ENCODE measurements at places on chromosomes 12 and 14. TPM values are rescaled to one million over a fixed set of nuclear protein-coding genes. Genes with fewer than 3 reads are reported as not detected.
A peak's percentile ranks its signal among the peaks of the same experiment; 100 is the strongest.

GRCh38 chr12:68334132-68334531 is 2.0 kb upstream of the MDM1 start:
- H3K27ac ChIP-seq = no peak overlapping the region
- no peak overlapping the region for H3K4me3 ChIP-seq
- H3K4me1 ChIP-seq = peaks cover 24% of the 10 kb centered on the region

DNA sequence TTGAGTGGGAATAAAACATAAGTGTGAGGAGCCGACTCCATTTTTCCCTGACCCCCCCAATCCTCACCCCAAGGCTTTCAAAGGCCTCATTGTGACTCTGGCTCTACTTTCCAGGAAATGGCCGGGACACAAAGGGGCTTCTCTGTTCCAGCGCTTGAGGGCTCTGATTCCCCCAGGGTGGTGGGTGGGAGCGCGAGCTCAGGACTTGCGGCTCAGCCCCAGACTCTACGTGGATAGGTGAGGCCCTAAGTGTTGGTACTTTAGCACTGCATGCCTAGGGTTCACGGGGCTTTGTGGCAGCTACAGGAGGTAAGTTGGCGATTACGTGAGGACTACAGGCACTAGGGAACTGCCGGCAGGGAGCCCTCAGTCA is 553 bp downstream of the CNPY2 start:
- H3K27ac ChIP-seq = peak overlapping the region; percentile 92
- H3K36me3 ChIP-seq = peaks cover 37% of the 10 kb centered on the region
- DNase-seq = peak; percentile 35
- peak overlapping the region; percentile 99 for H3K4me3 ChIP-seq
- no peaks in the 10 kb centered on the region for H3K27me3 ChIP-seq

DNA sequence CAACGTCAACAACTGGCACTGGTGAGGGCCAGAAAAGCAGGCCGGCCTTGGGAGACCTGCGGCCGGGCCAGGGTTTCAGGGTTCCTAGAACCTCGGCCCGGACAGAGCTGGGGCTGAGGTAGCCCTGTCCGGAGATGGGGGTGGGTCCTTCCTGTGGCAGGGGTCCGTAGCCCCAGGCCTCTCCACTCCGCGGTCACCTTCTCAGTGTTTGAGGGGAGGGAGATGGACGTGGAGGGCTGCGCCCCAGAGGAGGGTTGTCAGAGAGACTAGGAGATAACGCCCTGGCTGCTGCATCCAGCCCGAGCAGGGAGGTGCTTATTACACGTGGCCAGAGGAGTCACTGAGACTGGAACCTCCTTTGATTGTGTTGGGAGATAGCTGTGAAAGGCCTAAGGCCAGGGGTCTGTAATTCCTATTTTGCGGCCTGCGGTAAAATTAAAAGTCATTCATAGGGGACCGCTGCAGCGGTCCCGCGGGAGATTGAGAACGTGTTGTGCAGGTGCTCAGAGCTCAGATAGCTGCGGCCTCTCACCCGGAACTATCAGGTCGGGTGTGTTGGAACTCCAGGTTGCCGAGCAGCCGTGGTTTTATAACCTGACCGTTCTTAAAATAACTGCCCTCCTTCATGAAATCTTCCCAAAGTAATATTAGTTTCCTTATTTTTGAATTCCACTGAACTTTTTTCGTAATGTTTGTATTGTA is 507 bp downstream of the AHSA1 start:
- H3K4me3 ChIP-seq = peak overlapping the region; percentile 80
- H3K27me3 ChIP-seq = no peaks in the 10 kb centered on the region
- H3K36me3 ChIP-seq = peaks cover 37% of the 10 kb centered on the region
- DNase-seq = peak; percentile 65

DNA sequence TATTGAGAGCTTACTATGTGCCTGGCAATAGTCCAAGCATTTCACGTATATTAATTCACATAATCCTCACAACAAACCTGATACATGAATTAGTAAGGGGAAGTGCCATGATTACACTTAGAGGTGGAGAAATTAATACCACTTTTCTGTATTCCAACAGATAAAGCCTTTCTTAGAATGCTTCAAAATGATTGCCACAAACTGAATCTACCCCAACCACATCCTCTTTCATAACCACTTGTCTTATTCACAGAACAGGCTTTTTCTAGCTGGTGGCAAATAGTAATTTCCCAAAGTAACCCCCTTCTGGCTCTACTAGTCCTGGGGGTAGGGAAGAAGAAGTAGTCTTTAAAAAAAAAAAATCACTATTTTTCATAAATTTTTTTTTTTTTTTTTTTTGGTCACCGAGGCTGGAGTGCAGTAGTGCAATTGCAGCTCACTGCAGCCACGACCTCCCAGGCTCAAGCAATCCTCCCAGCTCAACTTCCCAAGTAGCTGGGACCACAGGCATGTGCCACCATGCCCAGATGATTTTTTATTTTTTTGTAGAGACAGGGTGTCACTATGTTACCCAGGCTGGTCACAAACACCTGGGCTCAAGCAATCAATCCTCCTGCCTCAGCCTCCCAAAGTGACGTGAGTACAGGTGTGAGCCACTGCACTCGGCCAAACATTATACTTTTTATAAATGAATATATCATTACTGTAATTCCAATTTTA is 59.0 kb upstream of the ARID2 start:
- H3K27me3 ChIP-seq = no peaks in the 10 kb centered on the region
- no peak overlapping the region for H3K4me3 ChIP-seq
- no peak for DNase-seq

The KRAS gene
- polyA plus RNA-seq = 101 TPM

DNA sequence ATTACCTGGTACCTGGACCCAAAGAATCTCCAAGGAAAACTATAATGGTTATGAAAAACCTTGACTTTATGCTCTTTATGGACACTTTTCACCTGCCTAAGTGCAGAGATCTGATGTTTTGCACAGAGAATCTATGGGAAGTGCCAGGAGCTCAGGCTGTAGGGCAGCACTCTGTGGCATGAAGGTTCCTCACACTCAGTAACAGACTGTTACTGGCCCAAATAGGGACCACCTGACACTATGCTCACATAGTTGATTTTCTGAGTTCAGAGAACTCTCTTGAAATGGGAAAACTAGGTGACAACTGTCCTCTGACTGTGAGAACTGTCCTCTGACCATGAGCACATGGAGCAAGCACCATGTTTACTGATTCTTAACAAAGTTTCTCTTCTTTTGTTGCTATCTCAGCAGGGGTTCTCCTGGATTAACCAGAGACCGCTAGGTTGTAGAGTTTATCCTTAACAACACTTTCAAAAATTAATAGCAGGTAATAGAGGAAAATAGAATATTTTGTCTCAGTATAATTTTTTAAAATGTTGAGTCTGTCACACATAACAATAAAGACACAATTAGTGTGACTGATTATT is 101.6 kb downstream of the STXBP6 start:
- no peaks in the 10 kb centered on the region for H3K36me3 ChIP-seq
- H3K27ac ChIP-seq = no peak overlapping the region
- H3K4me1 ChIP-seq = peaks cover 27% of the 10 kb centered on the region
- no peaks in the 10 kb centered on the region for H3K27me3 ChIP-seq
- no peak overlapping the region for H3K4me3 ChIP-seq
- DNase-seq = peak; percentile 55

DNA sequence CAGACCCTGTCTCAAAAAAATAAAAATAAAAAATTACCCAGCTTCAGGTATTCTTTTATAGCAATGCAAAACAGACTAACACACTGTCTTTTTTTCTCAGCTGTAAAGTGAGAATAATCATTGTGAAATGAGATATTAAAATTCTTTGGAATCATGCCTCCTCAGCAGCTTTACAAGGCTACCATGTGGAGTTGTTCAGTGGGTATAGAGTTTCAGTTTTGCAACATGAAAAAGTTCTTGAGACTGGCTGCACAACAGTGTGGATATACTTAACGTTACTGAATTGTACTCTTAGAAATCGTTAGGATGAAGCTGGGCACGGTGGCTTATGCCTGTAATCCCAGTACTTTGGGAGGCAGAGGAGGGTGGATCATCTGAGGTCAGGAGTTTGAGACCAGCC is 15.7 kb upstream of the MAPKAPK5 start:
- no peak for DNase-seq
- no peaks in the 10 kb centered on the region for H3K27me3 ChIP-seq
- H3K27ac ChIP-seq = no peak overlapping the region
- H3K4me1 ChIP-seq = no peaks in the 10 kb centered on the region
- H3K4me3 ChIP-seq = no peak overlapping the region

DNA sequence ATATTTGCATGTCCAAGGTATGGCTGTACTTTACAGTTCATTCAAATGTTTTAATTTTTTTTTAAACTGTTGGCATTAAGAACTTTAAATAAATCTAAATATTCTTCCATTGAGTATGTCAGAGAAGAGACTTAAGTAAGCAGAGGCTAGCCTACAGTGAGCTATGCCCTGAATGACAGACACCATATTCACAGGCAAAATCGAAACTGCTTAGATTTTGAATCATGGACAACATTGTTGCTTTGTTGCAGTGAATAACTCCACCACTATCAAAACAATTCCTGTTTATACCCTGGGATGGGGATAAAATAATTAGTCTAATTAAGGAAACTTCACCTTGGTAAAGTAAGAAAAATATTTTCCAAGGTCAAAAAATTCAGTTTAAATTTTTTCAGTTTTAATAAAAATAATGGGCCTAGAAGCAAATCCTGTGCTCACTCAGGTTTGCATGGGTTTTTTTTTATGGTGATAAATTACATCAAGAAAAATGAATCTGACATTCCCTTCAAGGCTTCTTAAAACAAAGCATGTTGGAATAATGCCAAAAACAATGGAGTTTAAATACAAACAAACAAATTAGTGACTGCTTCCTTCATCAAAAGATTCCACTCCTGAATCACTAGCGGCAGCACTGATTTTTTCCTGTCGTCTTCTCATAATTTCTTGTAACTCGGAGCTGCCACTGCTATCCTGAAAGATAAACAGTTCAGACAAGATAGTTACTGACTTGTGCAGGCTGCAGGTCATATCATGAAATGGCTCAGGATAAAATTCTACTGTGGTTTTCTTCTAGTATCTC is 168.2 kb downstream of the EPS8 start:
- H3K27ac ChIP-seq = no peak overlapping the region
- H3K4me3 ChIP-seq = no peak overlapping the region
- H3K4me1 ChIP-seq = no peaks in the 10 kb centered on the region

The SYNDIG1L gene
- 1.4 TPM for polyA plus RNA-seq

GRCh38 chr12:48379794-48380193 is 29.1 kb upstream of the ZNF641 start:
- H3K36me3 ChIP-seq = no peaks in the 10 kb centered on the region
- no peak overlapping the region for H3K27ac ChIP-seq
- H3K4me3 ChIP-seq = no peak overlapping the region
- DNase-seq = no peak

GRCh38 chr12:113422030-113422885 is at the start of gene SDSL:
SDSL (plus strand) TSS chr12:113422380; CDS start chr12:113427983, 5,603 bp downstream.
- no peaks in the 10 kb centered on the region for H3K27me3 ChIP-seq
- DNase-seq = peak; percentile 59
- H3K4me3 ChIP-seq = no peak within 1 kb of the TSS
- no peaks in the 10 kb centered on the region for H3K36me3 ChIP-seq

The IAPP gene
- 0.32 TPM for polyA plus RNA-seq

GRCh38 chr14:47270715-47271114 is 404.7 kb downstream of the MDGA2 start:
- H3K27me3 ChIP-seq = no peaks in the 10 kb centered on the region
- H3K4me3 ChIP-seq = no peak overlapping the region
- no peak for DNase-seq
- H3K27ac ChIP-seq = no peak overlapping the region
- peaks cover 5% of the 10 kb centered on the region for H3K4me1 ChIP-seq
- no peaks in the 10 kb centered on the region for H3K36me3 ChIP-seq

- H3K36me3 ChIP-seq = no peaks in the 10 kb centered on the region
- DNase-seq = no peak
- no peaks in the 10 kb centered on the region for H3K27me3 ChIP-seq
- no peak overlapping the region for H3K4me3 ChIP-seq
Observed at GRCh38 chr14:31592631-31593030, 31.4 kb downstream of the NUBPL start.

The TAS2R9 gene
- not detected for polyA plus RNA-seq

DNA sequence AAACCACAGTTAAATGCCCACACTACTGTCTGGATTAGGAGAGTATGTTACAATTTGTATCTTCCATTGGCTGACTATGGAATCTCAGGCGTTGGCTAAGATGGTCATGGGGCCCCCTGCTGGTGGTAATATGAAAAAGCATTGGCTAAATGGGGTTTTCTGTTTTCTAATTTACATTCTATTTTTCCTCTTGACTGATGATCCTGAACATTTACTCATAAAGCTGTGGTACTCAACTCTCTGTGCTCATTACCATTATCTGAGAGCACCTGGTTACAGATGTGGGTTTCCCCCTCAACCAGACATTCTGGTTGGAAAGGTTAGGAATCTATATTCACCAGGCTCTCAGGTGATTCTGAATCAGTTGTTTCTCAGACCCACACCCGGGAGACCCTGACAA is 64.8 kb downstream of the WSCD2 start:
- no peaks in the 10 kb centered on the region for H3K4me1 ChIP-seq
- H3K27me3 ChIP-seq = no peaks in the 10 kb centered on the region
- H3K36me3 ChIP-seq = no peaks in the 10 kb centered on the region
- no peak overlapping the region for H3K4me3 ChIP-seq

- H3K4me1 ChIP-seq = no peaks in the 10 kb centered on the region
- no peaks in the 10 kb centered on the region for H3K27me3 ChIP-seq
- no peak overlapping the region for H3K4me3 ChIP-seq
Observed at GRCh38 chr12:93197067-93197593, 180.6 kb upstream of the NUDT4 start.

DNA sequence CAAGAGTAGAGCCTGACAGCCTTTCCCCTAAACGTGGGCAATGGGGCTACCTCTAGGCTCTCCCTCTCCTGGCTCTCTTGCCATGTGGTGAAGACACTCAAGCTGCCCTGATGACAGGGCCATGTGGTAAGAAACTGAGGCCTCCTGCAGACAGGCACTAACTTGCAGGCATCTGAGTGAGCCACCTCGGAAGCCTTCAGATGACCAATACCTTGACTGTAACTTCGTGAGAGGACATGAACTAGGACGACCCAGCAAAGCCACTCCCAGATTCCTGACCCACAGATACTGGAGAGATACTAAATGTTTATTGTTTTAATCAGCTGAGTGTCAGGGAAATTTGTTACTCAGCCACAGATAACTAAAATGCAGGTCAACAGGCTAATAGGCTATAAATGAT is 96.4 kb downstream of the EFCAB11 start:
- no peak overlapping the region for H3K27ac ChIP-seq
- H3K27me3 ChIP-seq = no peaks in the 10 kb centered on the region
- no peaks in the 10 kb centered on the region for H3K4me1 ChIP-seq
- no peak overlapping the region for H3K4me3 ChIP-seq
- no peaks in the 10 kb centered on the region for H3K36me3 ChIP-seq
- DNase-seq = no peak

DNA sequence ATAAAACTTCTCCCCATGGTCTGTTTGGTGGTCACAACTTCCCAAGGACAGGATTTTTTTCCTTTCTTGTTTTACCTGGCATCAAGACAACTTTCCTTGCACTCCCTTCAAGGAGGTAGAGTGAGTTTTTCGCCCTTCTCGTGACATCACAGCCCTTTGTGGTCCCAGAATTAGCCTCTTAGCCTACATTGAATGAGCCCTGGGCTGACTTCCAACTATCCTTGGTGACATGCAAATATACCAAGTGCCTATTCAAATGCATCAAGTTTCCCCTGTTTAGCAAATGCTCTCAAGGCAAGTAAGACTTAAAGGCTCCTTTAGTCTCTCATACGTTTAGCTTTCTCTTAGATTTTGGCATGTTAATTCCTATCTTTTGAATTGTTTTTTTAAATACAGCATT is 36.6 kb downstream of the TC2N start:
- peaks cover 46% of the 10 kb centered on the region for H3K4me1 ChIP-seq
- H3K27me3 ChIP-seq = peaks cover 6% of the 10 kb centered on the region
- peak overlapping the region; percentile 23 for H3K4me3 ChIP-seq
- peak; percentile 85 for DNase-seq
- H3K27ac ChIP-seq = peak overlapping the region; percentile 35

Measured in GM23338 (cell line).